ENCODE measurements at places on chromosomes 11 and 22.

DNA sequence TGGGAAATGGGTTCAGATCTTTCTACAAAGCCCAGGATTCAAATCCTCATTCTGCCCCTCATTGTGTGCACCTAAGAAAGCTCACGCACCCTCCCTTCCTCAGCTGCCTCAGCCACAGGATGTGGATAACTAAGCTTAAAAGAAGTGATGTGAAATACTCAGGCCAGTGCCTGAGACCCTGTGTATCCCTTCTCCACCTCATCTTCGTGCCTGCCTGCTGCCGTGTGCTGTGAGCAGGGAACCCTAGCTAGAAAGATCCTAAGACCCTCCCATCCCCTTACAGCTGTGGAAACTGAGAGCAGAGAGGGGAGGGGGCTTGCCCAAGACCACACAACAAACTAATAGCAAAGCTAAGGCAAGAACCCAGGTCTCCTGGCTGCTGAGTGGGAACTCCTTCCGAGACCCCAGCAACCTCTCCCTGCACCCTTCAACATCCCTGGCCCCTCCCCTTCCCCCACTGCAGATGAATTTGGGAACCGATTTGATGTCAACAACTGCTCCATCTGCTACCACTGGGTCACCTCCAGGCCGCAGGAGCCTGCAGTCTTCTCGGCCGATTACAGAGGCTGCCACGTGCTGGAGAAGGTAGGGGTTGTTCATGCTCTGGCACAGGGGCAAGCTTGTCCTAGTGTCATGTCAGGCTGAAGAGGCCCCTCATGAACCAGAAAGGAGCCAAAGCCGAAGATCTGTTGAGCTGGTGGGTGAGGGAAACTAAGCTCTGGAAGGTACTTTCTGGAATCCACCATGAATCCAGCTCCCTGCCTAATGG, 1.5 kb downstream of the ZP1 start:
- no peak for DNase-seq

GRCh38 chr11:12893787-12894672, 115.1 kb upstream of the RASSF10 start:
- DNase-seq: no peak

- DNase-seq: no peak
These were observed 3.8 kb downstream of the DCPS start for GRCh38 chr11:126307706-126308105.

DNA sequence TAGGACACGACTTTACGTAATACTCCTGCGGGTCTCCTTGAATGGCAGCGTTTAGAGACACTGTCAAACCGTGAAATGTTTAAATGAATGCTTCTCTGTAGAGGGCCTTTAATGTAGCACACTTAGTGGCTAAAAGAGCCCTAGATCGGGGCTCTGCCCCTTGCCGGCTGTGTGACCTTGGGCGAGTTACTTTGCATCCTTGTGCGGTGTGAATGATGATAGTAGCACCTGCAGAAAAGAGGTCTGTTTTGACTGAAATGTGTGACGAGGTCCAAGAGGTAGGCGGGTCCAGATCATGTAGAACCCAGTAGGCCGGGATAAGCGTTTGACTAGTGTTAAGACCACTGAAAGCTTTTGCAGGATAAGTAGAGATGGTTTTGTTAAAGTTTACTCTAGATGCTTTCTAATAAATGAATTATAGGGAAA, 866 bp downstream of the MED17 start:
- DNase-seq: no peak

GRCh38 chr11:9004183-9004926, 554 bp upstream of the NRIP3 start:
- DNase-seq: peak; percentile 25

DNA sequence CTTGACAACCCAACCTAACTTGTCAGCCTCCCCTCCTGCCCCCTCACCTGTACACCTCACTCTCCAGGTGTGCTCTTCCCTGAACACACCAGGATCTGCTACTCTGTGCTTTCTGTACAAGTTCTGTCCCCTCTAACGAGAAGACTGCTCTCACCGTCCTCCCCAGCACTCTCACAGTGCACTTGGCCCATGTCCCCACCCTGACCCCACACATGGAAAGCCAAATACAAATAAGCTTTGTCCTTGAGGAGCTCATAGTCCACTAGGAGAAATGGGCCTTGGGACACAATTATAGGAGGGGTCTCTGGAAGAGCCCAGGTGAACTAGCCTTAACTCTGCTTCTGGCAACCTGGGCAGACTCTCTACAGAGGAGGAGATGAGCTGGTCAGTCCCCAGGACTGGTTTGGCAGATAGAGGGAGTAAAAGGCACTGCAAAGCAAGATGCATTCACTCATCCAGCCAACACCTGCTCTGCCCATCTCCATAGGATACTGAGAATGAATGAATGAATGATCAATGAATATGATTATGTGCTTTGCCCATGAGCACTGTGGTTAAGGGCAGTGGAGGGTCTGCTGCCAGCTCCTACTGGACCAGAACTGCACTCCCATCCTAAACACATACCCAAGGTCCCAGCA, 9.9 kb downstream of the NIPSNAP1 start:
- no peak for DNase-seq

GRCh38 chr11:103789952-103790351, 246.5 kb upstream of the DDI1 start:
- DNase-seq: no peak

DNA sequence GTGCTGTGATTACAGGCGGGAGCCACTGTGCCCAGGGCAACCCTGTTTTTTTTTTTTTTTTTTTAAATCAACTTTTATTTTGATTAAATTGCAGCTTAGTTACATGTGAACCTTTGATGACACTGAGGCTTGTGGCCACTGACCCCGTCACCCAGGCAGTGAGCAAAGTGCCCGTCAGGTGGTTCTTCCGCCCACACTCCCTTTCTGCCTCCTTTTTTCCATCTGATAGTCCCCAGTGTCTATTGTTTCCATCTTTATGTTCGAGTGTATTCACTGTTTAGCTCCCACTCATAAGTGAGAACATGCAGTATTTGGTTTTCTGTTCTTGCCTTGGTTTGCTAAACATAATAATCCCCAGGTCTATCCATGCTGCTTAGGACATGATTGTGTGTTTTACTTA, 110.9 kb upstream of the GRK3 start:
- DNase-seq: no peak

DNA sequence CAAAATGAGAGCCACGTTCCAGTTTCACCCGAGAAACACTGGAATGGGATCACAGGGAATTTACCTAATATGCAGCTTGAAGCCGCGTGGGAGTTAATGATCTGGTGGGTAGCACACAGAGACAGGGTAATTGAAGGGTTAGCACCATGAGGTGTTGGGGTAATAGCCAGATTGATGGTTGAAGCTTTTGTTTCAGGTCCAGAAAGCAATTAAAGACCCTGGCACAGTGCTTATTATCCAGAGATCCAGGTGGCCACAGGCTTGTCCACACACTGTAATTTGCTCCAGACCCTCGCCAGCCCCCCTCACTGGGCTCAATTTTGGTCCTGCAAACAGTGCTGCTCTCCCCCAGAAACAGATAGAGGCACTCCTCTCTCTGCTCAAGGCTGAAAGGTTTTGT, 282.5 kb upstream of the ISX start:
- no peak for DNase-seq

DNA sequence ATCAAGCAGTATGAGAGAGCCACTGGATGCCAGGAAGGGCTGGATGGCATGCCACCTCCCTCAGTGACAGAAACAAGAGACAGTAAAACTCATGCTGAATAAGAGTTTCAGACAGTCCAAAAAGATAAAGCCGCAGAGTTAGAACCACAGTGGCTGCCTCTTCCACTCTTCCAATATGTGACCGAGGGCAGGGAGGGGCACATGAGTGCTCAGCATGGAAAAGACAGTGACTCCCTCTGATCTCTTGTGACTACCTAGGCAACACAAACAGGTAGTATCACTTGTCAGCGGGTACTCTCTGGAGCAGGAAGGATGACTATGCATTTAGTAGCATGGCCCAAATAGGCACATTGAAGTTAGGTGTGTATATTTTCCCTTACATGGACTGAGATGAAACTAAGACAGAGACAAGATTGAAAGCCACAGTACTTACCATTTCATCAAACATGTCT, 295.4 kb downstream of the CADM1 start:
- DNase-seq: no peak

- no peak for DNase-seq
These were observed 31.0 kb upstream of the ACCSL start for GRCh38 chr11:44016546-44017442.

DNA sequence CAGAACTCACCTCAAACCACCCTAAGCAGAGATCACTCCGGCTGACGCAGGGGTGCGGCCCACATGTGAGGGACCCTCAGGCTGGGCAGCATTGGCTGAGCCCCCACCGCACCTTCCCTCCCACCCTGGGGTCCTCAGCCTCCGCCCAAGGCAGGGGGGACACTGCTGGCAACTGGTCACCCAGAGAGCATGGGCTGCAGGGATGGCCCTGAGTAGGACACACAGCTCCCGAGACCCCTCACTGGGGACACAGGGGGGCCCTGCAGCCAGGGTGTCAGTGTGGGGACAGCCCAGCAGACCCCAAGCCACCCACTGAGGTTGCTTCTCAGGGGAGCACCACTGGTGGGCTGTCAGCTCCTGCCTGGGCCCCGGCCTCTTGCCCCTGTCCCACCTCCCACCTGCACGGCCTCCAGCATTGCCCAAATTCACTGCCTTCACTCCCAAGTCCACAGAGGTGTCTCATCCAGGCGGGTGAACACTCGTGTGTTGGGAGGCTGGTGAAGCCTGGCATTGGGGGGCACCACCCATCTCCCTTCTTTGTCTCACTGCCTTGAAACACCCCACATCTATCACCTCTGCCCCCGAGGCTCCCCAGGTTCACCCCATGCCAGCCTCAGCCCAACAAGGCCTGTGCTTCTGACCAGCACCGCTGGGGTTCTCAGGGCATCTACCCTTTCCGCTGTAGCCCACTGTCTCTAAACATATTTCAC, 4.7 kb downstream of the C11orf21 start:
- no peak for DNase-seq

- DNase-seq: no peak
These were observed 4.3 kb downstream of the PIK3IP1 start for GRCh38 chr22:31287818-31288495.

DNA sequence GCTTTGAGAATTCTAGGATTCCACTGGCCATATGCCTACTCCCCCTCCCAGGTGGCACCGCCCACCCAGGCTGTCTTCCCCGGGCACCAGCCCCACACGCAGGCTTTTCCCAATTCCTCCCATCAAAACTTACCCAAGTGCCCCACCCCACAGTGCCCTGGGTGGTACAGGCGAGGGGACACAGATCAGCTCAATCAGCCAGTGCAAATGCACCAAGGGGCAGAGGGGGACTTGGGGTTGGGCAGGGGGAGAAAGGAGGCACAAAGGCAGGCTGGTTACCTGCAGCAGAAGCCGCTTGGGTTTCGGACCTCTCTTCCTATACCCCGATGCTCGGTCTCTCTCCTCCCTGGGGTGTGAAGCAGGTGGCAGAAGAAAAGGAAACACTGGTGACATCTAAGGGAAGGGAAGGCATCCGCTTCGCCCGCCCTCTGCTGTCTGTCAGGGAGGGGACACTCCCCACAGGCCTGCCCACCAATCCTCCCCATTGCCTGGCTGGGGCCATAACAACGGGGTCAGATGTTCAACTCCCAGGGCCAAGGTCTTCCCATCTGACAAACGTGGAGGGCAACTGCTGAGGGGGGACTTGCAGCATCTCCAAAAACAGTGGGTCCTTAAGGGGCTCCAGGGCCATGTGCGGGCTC, 14.0 kb downstream of the CBX7 start:
- no peak for DNase-seq

DNA sequence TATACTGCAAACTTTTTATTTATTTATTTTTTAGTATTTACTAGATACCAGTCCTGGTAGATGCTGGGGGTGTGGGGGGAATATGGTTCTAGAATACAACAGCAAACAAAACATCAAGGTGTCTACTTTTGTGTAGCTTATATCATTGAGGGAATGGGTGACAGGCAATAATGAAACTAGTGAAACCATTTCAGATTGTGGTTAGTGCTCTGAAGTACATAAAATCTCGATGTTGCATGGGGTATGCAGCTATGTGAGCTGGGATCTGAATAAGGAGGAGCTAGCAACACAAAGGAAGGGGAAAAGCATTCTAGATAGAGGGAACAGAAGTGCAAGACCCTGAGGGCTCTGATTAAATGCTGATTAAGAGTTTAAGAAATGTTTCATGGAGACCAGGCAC, 103.5 kb downstream of the WT1 start:
- no peak for DNase-seq

DNA sequence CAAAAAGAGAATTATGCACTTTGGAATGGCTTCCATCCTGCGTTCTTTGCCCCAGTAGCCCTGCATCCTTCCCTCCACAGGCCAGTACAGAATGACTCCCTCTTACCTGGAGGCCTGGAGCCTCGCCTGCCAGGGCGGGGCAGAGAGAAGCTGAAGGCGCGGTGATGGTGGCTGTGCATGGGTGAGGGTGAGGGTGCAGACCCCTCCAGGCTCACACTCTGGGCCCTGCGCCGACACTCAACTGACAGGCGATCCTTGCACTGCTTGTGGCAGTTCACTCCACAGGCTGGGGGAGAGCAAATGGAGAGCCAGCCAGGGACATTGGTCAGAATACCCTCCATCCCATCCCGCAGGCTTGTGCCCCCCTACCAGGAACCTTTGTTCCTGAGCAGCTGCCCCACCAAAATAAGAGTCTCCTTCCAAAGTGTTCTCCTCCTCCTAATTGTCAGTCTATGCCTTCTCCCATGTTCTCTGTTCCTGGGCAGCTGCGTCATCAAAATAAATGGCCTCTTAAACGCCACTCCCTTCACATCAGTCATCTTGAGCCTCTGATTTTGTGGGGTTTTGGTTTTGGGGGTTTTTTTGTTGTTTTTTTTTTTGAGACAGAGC, 5.9 kb upstream of the NRXN2 start:
- DNase-seq: no peak

DNA sequence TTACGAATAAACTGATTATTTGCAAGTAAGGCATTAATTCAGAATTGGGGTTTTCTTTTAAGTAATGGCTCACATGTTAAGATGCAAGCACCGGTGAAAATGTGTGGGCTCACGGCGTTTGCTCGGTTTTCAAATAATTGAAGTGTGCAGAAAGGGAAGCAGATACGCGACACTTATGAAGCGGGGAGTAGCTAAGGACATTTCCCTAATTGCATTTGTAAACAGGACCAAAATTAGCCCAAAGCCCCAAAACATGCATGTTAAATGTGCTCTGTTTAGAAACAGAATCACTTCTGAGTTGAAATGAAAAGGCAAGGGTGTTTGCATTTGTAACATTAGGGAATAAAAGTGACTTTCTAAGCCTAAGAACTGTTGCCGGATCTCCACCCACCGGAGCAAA, 61.3 kb downstream of the ELFN2 start:
- DNase-seq: no peak

- DNase-seq: no peak
These were observed 6.2 kb downstream of the DNAJC24 start for GRCh38 chr11:31375879-31376278.

All from T-helper 22 cell (primary cell).